GM12865 (cell line): ENCODE measurements at places on chromosomes 2 and 18.

DNA sequence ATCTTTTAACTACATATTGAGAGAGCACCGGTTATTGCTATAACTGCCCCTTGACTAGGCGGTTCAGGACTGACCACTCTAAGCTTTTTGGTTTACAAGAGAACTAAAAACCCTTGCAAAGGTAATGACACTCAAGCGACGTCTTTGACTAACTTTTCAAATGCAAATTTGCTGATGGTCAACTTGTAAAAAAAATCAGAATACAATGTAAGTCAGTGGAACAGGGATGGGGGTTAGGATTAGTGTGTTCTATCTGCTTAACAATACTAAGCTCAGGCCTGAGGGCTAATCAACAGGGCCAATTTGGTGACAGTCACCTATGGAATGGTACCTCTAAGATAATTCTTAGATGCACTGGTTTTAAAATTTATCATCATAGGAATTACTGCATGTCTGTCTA is 57.1 kb downstream of the ZAP70 start:
- DNase-seq: no peak

- peak; percentile 82 for DNase-seq
Measured at GRCh38 chr2:228590681-228591080, 409.2 kb upstream of the SPHKAP start.

GRCh38 chr2:200199005-200199404 is 107.5 kb upstream of the SPATS2L start:
- DNase-seq: peak; percentile 11

DNA sequence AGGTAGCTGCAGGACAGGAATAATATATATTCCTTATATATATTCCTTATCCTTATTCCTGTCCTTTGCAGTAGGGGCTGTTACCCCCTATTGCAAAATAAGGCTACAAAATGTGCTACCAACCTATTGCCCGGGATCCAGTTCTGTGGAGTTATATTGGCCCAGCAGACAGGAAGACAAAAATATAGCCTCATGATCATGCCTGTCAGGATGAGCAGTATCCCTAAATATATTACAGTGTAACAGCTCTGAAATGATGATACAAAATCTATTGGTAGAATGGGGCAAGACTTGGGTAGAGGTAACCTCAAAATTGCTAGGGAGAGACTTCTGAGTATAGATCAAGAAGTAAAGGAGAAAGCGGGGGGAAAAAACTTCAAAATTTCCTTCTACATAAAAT is 31.6 kb upstream of the MARCHF7 start:
- no peak for DNase-seq

- DNase-seq: no peak
Measured at GRCh38 chr2:159867567-159868361, 69.8 kb upstream of the CD302 start.

DNA sequence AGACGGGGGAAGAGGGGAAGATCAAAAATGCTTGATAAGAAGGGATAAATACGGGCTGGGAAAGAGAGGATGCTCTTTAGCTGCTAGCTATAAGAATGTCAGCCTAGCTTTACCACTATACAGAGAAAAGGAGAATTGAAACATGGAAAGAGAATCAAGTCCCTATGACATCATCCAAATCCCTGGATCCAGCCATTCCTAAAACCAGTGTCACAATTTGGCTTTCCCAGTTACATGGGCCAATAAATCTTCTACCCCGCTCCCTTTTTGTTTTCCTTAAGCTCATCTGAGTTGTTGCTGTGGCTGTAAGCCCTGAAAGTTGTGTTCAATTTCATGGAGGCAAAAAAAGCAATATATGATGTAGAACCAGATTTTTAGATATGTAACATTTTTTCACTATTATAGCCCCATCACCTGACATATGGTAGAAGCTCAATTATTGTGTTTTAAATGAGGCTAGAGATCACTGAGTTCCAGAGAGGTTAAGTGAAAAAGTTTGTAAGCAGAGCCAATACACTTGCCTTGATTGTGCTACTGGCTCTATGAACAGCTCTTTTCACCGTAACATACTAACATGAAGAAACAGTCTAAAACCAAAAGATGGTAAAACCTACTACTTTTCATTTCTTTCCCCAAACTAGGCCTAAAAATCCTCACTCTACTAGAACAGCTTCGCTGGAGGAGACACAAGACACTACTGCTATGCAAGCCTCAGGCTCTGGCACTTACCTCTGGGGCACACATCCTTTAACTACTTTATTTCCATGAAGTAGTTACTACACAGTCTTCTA is 4.3 kb downstream of the HNRNPLL start:
- DNase-seq: no peak

DNA sequence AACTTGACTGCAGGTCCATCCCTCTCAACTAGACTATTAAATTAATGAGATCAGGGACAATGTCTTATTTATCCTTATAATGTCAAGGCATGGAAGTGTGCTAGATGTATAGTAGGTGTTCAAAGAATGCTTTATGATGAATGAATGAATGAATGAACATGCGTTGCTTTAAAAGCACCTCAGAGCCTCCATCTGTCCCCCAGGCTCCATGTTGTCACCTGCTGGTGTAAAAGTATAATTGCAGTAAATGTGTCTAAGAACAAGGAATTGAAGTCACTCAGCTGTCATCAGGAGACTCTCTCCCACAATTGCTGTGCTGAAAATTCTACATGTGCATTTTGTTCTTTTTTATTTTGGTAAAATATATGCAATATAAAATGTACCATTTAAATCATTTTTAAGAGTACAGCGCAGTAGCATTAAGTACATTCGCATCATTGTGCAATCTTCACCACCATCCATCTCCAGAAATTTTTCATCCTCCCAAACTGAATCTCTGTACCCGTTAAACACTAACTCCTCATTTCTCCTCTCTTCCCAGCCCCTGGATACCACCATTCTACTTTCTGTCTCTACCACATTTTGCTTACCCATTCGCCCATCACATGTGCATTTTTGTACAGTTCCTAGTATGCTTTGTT is 52.6 kb downstream of the GNAL start:
- DNase-seq: peak; percentile 27

- DNase-seq: no peak
Measured at GRCh38 chr2:21270708-21271122, 146.9 kb downstream of the TDRD15 start.

GRCh38 chr2:46873604-46874068 is 42.0 kb downstream of the MCFD2 start:
- no peak for DNase-seq

- DNase-seq: peak; percentile 46
Measured at GRCh38 chr2:147327613-147328012, 517.2 kb upstream of the ACVR2A start.

- no peak for DNase-seq
Measured at GRCh38 chr2:54310311-54310710, 54.3 kb upstream of the TSPYL6 start.

DNA sequence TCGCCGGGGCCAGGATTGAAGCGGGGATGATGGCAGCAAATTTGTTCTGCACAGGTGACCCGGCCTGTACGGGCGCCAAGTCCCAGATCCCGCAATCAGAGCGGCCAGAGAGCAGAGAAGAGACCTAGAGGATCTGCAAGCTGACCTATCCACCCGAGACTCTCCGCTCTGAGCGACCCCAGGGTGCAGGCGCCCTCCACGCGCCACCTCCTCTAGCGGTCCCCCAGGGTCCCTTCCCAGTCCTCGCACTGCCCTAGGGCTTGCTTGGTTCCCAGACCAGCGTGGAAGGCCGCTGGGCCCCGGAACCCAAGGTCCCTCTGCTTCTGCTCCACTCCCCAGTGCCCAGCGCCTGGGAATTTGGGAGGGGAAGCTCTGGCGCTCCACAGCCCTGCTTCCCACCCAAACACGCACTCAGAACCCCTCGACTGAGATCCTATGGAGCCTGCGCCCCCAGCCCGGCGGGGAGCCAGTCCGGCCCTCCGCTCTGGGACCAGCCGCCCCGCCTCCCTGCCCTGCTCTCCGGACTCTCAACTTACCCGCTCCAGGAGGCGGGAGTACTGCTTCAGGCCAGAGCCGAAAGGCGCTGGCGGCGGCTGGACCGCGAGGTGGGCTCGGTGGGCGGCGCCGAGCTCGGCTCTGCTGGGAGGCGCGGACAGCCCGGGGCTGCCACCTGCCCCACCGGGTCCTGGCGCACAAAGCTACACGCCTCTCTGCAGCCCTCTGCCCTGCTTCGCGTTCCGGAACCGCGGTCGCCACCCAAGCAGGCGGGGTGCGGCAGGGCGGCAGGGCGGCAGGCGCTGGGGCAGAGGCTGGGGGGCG is 3.0 kb upstream of the SIX3 start:
- no peak for DNase-seq

DNA sequence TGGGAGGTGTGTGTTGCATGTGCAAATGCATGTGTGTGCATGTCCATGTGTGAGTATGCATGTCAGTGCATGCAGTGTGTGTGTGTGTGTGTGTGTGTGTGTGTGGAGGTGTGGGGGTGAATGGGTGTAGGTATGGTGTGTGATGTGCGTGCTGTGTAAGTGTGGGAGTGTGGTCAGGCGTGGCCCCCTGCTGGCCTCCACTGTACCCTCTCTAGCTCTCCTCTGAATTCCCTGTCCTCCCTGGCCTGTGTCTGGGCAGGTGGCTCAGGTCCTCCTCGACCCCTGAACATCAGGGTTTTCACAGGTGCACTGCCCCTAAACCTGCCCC is 230.2 kb downstream of the CELF4 start:
- DNase-seq: no peak

DNA sequence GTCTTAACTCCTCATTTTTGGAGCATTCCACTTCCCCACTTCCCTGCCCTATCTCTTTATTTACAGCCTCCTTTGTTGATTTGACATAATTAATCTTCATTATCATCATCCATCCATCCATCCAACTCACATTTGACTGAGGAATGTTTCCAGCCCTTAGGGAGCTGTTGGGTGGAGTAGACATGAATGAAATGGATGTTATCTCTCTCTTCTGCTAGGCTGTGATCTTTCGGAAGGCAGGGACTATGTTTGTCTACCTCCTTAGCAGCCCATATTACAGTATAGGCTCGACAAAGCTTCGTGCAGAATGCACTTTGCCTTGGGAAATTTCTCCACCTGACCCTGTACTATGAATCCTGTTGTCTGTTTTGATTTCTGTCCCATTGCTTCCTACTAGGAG is 7.7 kb upstream of the EFEMP1 start:
- DNase-seq: no peak

DNA sequence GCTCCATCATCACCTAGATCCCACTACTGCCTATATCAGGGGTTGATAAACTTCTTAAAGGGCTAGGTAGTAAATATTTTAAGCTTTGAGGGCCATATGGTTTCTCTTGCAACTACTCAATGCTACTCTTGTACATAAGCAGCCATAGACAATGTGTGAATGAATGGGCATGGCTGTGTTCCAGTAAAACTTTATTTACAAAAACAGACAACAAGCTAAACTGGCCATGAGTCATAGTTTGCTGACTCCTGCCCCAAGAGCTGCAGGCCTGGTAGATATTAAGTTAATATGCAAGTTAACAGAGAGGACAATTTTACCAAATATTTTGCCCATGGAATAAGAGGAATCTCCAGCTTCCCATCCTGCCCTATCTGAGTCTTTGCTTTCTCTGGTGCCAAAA is 29.8 kb upstream of the MYO3B start:
- DNase-seq: no peak

DNA sequence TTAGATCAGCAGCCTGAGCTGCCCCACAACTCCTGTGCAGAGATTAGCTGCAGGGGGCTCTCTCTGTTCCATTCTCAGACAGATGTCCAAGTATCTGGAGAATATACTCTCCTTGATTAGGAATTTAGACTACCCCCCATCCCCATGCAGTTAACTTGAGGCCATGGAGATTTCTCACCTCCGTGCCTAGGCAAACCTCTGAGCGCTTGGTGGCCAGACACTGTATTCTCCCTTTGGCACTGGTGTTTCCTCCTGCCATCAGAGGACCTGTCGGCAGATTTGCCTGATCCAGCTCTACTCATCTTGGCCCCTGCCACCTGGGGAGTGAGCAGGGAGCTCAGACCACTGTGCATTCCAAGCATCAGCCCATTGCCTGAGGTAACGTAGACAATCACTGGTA is 48.3 kb downstream of the ZNF804A start:
- DNase-seq: no peak

DNA sequence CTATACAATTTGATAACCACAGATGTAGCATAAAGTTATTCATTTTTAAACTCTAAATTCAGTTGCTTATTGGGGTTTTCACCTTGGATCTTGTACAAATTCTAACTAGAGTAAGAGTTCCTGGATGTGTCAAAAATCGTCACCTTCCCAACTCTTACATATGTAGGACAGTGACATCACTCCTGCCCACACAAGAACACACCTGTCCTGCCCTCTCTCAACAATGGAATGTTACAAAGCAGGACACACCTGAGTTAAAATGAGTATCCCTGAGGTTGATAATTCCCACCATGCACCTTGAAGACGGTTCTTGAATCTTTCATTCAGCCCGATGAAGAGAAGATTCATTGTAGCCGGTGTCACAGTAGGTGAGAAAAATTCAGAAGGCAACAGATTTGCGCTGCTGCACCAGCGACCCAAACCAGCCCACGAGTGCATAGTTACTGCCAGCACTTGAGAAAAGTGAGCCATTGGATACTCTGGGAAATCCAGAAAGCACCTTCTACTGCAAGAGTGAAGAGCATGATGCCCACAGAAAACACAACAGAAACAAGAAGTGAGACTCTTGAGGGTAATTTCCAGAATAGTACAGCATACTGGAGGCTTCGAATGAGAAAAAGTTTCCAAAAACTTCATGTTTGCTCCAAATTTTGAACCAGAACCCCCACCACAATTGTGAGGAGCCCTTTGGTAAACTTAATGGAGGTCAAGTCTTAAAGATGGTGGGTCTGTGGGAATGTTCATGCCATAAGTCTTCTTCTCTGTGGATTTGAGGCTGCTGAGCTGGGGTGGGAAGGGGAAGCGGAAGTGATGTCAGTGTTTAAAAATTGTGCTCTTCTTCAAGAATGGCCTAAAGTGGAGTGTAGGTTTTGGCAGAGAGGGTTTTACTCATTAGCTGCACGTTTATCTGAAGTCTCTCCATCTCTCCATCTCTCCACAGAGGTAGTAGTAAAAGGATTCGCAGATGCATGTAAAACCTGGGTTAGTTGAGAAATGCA is 34.7 kb upstream of the ADAM23 start:
- DNase-seq: peak; percentile 65

- DNase-seq: no peak
Measured at GRCh38 chr18:78724214-78724914, 255.3 kb upstream of the SALL3 start.

- no peak for DNase-seq
Measured at GRCh38 chr2:60526623-60527022, 26.8 kb downstream of the BCL11A start.

- DNase-seq: no peak
Measured at GRCh38 chr2:75736276-75736675, 25.6 kb upstream of the GCFC2 start.

GRCh38 chr18:59536166-59536565 is 161.1 kb downstream of the CCBE1 start:
- no peak for DNase-seq
